Activated CD8-positive, alpha-beta memory T cell treated with anti-CD3 and anti-CD28 coated beads for 4 hours (primary cell): ENCODE measurements at places on chromosomes 5 and 9.

- DNase-seq, result no peak
Observed at GRCh38 chr9:107886826-107887225, 397.3 kb upstream of the KLF4 start.

GRCh38 chr5:107218457-107219193 lies 452.1 kb downstream of the EFNA5 start:
- DNase-seq, result no peak

- no peak for DNase-seq
Observed at GRCh38 chr5:37637165-37637845, 202.5 kb downstream of the GDNF start.

GRCh38 chr9:121261755-121262154 lies 6.2 kb upstream of the GSN start:
- DNase-seq, result no peak

DNA sequence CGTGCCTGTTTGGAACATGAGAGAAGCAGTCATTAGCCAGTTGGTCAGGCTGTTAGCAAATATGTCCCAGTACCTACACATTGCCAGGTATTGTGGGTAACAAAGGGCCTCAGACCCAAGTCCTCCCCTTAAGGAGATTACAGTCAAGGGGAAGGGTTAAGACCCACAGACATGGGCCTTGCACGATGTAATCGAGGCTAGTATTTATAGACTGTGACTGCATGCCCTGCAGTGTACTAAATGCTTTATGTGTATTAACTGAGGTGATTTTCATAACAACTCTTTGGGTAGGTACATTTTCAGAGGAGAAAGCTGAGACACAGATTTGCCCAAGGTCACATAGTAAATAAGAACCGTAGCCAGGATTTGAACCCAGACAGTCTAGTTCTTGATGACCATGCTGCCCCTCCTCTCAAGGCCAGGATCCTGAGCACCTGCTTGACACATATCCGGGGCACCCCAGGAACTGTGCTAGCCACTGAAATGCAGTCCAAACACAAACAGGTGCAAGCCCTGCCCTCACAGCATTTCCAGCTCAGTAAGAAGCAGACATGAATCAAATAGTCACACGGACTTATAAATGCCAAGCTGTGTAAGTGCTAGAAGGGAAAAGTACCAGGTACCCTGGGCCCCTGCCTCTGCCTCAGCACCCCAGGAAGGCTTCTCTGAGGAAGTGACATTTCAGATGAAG lies 32.0 kb upstream of the GRPEL2 start:
- DNase-seq, result no peak

GRCh38 chr5:152306386-152306785 lies 98.7 kb downstream of the NMUR2 start:
- no peak for DNase-seq

GRCh38 chr5:171509467-171509866 lies 90.0 kb downstream of the FGF18 start:
- no peak for DNase-seq

DNA sequence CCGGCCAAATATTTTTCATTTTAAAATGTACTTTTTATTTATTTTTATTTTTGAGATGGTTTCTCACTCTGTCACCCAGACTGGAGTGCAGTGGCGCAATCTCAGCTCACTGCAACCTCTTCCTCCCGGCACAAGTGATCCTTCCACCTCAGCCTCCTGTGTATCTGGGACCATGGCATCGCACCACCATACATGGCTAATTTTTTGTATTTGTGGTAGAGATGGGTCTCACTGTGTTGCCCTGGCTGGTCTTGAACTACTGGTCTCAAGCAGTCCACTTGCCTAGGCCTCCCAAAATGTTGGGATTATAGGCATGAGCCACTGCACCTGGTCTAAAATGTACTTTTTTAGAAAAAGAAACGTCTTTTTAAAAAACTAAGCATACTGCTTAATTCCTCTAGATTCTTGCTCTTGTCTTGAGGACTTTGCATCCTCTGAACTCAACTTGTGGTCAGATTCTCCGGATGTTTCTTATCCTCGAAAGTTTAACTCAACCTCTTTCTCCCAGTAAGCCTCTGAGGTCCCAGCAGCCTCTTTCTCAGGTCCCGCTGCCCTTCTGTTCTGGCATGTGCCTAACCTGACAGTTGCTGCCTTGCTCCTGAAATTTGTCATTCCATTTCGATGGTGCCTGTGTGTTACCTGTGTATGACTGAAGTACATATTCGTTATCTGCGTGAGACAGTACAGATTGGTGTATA lies 63.0 kb downstream of the TRIO start:
- no peak for DNase-seq

GRCh38 chr9:131748411-131748955 lies 8.6 kb upstream of the RAPGEF1 start:
- DNase-seq, result no peak

DNA sequence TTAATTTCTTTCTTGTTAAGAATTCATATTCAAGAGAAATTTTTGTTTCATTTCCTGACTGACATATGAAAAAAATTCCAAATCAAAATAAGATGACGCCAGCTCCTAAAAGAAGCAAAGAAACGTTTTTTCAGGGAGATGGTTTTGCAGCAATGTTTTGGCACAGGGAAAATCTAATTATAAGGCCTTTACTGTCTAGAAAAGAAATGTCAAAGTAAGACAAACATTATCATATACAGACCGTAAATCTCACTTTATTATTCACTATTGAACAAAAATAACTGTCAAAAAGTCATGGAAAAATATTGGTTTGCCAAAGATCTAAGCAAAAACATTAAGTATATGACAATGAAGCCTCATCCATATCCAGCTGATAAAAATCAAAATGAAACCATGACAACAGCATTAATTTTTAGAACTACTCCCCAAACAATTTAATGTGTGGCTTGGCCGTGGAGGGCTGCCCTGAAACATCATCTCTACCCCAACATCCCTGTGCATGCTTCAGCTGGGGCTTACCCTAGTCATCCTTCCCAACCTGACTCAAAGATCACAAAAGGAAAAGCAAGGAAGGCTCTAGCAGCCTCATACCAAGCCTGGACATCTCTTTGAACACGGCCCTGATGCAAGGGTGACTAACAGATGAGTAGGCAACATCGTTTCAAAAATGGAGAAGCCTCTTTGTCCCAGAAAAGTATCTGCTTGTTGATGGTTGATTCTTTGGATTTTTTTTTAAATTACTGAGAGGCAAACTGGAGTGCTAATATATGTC lies 95.6 kb downstream of the ARSB start:
- no peak for DNase-seq
